ENCODE measurements at places on chromosomes 1 and 21. TPM values are rescaled to one million over a fixed set of nuclear protein-coding genes. Genes with fewer than 3 reads are reported as not detected.

The AMPD1 gene
- 90.8 TPM for polyA plus RNA-seq

DNA sequence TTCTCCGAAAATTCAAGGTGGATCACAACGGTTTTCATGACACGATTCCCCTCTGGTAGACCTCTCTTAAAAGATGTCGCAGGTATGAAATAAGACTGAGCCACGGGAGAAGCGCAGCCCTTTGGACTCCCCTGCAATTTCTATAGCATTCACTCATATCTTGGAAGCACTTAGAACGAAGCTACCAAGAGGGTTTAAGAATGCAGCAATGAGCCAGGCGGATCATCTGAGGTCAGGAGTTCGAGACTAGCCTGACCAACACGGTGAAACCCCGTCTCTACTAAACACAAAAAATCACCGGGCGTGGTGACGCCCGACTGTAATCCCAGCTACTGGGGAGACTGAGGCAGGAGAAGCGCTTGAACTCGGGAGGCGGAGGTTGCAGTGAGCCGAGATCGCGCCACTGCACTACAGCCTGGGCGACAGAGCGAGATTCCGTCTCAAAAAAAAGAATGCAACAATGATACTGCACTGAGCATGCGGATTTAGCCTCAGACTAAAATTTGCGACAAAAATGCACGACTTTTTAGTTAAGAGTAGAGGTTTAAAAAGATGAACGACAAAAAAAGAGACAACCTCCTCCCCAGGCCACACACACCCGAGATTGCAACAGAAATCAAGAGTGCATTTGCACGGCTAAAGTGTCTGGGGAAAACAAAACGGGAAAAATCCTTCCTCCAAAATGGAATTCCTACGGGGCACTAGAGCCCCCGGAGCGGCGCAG, 743 bp downstream of the TOMM20 start:
- peak; percentile 48 for DNase-seq

- DNase-seq, result no peak
These were observed 56.0 kb upstream of the GPR52 start for GRCh38 chr1:174391716-174392115.

DNA sequence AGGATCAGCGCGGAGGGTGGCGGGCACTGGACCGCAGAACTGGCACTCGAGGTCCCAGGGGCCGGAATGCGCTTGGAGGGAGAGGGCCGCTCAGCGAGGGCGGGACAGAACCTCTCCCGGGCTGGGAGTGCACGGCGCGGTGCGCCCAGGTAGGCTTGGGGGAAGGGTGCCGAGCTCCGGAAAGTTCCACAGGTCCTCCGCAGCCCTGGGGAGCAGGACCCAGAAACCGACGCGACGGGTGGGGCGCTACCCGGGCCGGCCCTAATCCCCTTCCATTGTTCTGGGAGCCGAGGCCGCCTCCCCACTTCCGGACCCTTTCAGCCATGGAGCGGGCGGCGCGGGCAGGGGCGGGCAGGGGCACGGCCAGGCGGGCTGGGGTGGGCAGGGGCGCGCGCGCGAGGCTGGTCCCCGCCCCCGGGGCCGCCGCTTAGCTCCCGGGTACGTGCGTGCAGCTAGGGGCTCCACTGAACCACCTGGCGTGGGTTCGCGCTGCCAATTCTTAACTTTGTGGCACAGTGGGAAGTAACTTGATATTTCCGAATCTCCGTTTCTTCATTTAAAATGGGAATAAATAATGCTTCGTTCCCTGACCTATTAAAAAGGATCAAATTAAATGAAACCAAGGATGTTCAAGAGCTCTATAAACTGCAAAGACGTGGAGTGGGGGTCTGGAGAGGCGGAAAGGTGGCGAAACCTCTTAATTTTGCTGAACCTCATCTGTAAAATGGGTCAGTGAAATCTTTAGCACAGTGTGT, 20.7 kb downstream of the LGR6 start:
- DNase-seq, result no peak

GRCh38 chr1:224609333-224609732, 6.8 kb upstream of the CNIH3 start:
- DNase-seq, result no peak

DNA sequence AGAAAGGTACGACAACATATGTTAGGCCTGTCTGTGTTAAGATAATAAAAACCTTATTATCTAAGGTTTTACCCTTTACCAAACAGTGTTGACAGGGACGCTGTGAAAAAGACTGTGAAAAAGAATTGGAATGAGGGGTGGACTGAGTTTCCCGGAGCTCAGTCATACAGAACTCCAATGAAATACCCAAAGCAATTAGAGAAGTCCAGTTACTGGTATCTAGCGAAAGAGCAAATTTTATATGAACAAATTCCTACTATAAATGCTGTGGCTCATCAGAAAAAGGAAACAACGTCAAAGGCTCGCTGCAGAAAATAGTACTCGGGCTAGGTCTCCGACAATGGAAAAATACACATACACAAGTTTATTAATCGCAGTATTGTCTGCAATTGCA, 708 bp upstream of the RBBP5 start:
- peak; percentile 5 for DNase-seq

DNA sequence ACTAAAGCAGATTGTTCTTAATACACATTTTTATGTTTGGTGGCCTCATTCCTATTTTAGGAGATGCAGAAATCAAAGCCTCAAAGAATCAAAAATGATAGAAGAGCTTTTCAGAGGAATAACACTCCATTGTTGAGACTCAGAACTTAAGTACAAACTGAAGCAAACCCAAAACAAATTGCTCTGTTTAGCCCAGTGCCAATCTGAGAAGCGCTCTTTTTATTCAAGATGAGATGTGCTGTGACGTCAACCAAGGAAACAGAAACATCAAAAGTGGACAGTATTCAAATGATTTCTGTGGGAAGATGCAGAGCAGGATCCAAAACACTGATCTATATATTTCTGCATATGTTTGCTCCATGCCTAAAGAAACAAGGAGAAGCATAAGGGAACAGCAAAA, 18.0 kb downstream of the COLGALT2 start:
- no peak for DNase-seq

DNA sequence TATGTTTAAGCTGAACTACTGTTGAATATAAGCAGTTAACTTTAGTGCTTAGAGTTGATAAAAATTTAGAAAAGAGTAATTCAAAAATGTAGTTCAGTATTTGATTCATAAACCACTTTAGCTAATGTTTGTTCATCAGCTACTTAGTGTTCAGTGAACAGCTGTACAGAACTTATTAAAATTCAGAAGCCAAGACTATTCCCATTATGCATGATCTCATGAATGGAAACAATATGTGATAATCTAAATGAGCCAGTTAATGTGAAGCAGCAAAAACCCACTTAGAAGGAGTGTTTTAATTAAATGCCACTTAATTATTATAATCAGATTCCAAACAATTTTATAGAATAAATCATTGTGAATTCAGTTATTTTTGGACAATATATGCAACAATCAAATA, 92.9 kb upstream of the NEGR1 start:
- peak; percentile 41 for DNase-seq

GRCh38 chr1:156390469-156391365, 21.7 kb downstream of the RHBG start:
- no peak for DNase-seq

DNA sequence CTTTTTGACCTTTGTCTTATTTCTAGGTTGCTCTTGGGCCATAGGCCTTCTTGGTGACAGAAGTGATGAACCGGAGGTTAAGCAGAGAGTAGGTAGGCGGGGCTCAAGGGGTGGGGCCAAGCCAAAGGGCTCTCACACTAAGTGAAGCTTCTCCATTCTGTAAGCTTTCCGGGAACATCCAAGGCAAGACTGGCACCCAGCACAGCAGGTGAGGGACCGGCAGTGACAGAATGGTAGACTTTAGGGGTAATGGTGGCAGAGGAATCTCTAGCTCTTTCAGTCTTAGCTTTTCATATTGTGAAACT, at the start of gene TNFAIP8L2:
Gene TNFAIP8L2, plus strand, starts transcription at position 135 of the 305 bp plus-strand sequence. CDS start 2,049 bp downstream, outside the sequence.
- no peak for DNase-seq
